ENCODE measurements at places on chromosomes 7 and 10.

GRCh38 chr7:157339777-157340677 lies 3.2 kb downstream of the DNAJB6 start:
- DNase-seq: no peak

DNA sequence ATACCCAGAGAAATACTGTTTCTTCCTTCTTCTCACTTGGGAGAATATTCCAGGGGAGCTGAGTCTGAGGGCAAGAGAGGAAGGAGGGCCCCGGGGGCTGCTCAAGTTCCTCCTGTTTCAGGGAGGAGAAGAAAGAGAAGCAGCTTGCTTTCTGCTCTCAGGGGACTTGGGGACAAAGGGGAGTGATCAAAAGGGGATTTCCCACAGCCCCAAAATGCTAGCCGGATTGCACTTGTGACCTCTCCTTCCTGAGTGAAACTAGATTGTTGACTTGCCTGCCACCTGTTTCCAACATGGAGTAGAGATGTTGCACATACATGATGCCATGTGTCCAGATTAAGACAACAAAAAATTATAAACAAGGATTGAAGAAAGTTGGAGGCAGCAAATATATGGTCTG lies 28.7 kb upstream of the PDCD4 start:
- DNase-seq: no peak

DNA sequence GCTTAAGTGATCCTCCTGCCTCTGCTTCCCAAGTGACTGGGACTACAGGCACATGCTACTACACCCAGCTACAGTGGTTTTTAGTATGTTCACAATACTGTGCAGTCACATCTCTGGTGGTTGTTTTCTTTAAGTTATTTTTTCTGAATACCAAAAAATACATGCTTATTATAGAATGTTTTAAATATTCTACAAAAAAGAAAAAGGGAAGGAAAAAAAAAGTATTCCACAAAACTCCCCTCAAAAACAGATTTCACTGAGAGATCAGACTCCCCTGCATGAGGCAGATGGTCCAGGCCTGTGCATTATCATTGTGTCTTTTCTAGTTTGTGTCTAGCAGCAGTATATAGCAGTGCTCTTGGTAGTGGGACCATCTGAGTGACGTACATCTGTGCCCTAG lies 36.8 kb downstream of the OGDH start:
- DNase-seq: no peak

DNA sequence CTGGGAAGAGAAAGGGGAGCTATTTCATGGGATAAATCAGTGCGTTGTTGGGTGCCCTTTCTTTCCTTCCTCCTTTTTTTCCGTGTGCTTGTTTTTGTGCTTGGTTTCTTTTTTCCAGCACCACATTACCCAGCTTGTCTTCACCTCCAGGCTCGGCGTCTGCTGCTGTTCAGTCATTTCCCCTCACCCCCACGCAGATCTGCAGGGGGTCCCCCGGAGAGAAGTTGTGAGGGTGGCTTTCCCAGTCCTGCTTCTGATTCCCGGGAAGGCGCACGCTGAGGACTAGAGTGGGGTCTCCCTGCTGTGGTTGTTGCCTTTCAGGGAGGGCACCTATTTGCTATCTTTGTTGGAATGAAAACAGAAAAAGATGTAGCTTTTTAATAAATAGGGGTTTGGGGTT lies 1.6 kb downstream of the CAMK1D start:
- DNase-seq: no peak

- no peak for DNase-seq
Observed at GRCh38 chr7:5492020-5492635, 68.5 kb upstream of the TNRC18 start.

GRCh38 chr10:8402576-8402975 lies 348.1 kb downstream of the GATA3 start:
- no peak for DNase-seq

DNA sequence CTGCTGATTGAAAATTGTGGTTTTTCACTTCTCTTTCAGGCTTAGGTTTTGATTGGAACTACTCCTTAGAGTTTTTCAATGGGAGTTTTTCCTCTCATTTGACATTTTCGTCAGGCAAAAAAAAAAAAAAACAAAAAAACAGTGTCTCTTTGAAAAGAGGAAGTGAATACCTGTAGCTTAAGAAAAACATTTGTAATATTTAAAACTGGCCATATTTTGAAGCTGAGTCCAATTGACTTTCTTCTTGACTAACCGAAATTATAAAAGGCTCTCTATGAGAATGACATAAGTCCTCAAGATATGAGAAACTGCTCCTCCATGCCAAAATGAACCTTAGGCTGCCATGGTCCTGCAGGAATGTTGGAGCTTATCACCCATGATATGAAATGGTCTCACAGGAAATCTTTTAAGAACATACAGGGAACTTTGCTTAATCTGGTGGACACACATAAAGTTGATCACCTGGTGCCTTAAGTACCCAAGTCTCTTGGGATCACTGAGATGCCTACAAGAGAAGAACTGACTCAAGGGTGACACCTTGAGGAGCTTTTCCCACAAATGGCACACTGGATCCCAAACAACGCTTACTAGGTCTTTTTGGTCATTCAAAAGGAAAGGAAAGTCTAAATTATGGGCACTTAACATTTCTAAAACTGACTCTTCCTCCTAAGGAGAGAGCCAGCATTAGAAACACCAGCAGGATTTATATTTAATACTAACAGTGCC lies 263.4 kb downstream of the CDC14C start:
- DNase-seq: no peak

GRCh38 chr7:80393786-80394185 lies 118.1 kb downstream of the GNAT3 start:
- DNase-seq: peak; percentile 86

GRCh38 chr10:112631501-112632400 lies 184.7 kb downstream of the VTI1A start:
- no peak for DNase-seq

DNA sequence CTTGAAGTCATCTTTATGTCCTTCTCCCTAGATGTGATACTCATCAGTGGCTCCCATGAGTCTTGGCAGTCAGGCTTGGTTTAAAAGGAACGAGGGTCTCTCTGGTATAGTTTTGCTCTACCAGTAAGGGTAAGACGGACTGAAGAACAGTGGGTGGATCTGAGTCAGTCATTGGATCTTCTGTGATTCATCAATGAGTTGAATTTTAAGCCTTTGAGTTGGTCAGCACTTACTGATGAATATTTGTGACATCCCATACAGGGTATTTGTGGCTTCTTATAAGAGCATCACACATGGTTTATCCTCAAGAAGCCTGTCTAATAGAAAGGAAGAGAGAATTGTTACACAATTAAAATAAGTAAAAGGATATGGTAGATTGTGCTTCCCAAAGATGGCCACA lies 87.3 kb upstream of the NAMPT start:
- no peak for DNase-seq

DNA sequence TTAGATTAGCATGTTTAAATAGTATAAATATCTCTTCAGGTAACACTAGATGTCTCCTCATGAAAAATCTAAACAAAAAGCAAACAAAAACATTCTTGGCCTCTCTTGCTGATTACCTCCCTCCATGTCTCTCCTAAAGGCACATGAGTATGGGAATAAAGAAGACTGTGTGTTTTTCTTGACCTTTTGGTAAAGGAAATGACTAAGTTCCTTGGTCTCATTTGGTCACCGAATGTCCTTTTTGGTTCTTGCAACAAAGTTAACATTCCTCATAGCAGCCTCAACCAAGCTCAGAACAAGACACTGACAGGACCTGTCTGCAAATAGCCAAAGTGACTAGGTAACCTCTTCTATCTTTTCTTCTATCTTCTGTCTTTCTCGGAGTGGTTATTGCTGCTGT lies 35.5 kb downstream of the POM121L12 start:
- no peak for DNase-seq

DNA sequence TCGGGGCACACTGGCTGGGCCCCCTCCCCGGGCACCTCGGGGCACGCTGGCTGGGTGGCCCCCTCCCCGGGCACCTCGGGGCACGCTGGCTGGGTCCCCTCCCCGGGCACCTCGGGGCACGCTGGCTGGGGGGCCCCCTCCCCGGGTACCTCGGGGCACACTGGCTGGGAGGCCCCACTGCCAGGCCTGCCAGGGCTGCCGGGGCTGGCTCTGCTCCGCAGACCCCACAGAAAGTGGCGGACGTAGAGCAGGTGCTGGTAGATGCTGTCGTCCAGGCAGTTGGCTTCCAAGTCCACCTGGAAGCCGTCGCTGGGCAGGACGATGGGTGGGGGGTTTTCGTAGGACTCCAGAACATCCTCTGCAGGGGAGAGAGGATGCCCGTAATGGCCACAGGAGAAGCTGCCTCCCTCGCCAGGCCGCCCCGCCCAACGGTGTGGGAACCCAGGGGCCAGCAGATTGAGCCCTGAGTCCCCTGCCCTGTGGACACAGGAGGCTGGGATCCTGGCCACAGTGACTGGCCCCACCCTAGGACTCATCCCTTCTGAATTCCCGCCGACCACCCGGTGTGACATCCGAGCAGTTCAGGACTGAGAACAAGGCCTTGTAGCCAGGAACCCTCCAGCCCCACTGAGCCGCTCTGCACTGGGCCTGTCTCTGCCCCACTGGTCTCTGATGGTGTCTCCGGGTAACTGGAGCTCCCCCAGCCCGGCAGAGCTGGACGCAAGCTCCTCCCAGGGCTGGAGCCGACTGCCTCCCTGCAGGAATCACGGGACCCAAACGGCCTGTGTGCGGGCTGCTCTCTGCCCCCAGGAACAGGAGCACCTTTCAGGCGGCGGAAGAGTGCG lies 28.2 kb downstream of the AP5Z1 start:
- no peak for DNase-seq

- DNase-seq: no peak
Observed at GRCh38 chr7:149444287-149444686, 16.6 kb downstream of the ZNF777 start.
